Tracheal epithelial cell (primary cell): ENCODE measurements at places on chromosomes 4 and X. TPM values are rescaled to one million over a fixed set of nuclear protein-coding genes. Genes with fewer than 3 reads are reported as not detected.

Gene TENM3
- 1.5 and 1.7 TPM in 2 replicates for total RNA-seq

Gene SLC6A14
- 6.7 and 16.0 TPM in 2 replicates for total RNA-seq

Gene LONRF3
- total RNA-seq: 0.21 and 1.7 TPM in 2 replicates

Gene GAGE12F
- total RNA-seq: not detected in 2 replicates

Gene ADAM29
- total RNA-seq: not detected in 2 replicates

Gene ZNF275
- 4.3 and 5.1 TPM in 2 replicates for total RNA-seq

Gene PLS3
- 243 and 337 TPM in 2 replicates for total RNA-seq

Gene SOX3
- not detected in 2 replicates for total RNA-seq

Gene MAGEB1
- total RNA-seq: not detected in 2 replicates

Gene EDNRA
- total RNA-seq: 2.7 and 7.5 TPM in 2 replicates

Gene CTAG1A
- total RNA-seq: not detected in 2 replicates

Gene COL4A6
- total RNA-seq: 24.1 and 26.9 TPM in 2 replicates

Gene ASB5
- total RNA-seq: 0.24 TPM in 1 of 2 replicates, not detected in the other

Gene SPANXN3
- not detected in 2 replicates for total RNA-seq

Gene DMRTC1B
- total RNA-seq: not detected in 2 replicates

Gene ERAS
- total RNA-seq: not detected in 2 replicates

Gene CDS1
- 16.1 and 39.0 TPM in 2 replicates for total RNA-seq
